ENCODE measurements at places on chromosomes 5 and 9.
A peak's percentile ranks its signal among the peaks of the same experiment; 100 is the strongest.

DNA sequence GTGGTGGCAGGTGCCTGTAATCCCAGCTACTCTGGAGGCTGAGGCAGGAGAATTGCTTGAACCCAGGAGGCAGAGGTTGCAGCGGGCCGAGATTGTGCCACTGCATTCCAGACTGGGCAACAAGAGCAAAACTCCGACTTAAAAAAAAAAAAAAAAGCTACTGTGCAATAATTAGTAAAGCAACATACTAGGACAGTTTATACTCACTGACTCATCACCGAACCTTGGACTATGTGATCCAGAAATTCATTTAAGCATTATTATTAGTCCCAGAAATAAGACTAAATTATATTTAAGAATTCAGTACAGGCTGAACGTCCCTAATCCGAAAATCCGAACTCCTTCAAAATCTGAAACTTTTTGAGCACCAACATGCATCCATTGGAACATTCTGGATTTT, 37.8 kb downstream of the GOLPH3 start:
- no peak for DNase-seq

- DNase-seq: no peak
Measured at GRCh38 chr9:127711226-127711701, 4.2 kb downstream of the PTRH1 start.

DNA sequence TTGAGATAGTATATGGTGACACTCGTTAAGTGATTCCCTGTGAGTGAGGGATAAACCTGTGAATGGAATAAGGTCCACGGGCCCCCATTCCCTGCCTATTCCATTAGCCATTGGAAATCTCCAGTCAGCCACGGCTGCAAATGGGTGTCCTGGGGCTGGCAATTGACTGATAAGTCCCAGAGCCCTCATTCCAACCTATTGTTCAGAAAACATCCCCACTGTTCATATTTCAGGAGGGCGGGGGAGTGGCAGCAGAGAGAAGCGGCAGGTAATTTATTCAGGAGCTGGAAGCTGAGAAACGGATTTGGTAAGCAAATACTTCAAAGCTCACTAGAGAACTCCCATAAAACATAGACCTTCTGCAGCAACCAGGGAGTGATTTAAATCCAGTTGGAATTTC, 42.0 kb downstream of the TMEM174 start:
- DNase-seq: no peak

- DNase-seq: no peak
Measured at GRCh38 chr9:98236901-98237487, 18.5 kb downstream of the TBC1D2 start.

- DNase-seq: peak; percentile 52
Measured at GRCh38 chr5:58891086-58891970, 308.5 kb downstream of the RAB3C start.

DNA sequence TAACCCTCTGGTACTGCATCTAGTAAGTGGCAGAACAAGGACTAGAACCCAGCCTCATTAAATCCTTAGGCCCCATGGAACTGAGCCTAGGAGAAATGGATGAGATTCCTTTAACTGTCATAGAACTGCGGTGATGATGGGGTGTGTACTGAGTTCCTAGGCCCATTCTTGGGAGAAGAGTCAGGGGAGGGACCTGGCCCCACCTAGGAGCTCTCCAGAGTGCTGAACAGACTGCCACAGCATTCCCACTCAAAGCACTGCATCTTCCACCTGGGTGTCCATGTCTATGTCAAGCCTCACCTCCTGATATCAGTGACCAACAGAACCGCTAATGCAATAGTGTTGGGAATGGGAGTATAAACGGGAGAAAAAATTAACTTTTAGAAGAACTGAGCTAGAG, 36.6 kb downstream of the TTLL11 start:
- DNase-seq: no peak

DNA sequence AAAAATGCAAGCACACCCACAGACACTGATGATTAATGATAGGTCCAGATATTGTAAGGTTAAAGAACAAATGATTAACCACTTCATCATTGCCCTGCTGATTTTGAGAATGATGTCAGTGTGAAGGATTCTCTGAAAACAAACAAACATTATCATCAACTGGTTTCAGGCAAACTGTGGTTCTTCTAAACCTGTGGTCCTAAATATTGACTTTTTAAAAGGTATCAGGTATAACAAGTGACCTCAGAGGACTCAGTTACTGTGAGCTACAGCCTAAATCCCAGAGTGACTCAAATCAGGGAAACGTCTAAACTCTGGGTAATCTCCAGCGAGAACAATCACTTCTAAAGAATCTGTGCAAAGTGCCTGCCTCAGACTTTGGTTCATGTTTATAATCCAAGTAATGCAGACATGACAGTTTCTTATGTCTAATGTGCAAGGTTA, 172.3 kb upstream of the CDH6 start:
- peak; percentile 39 for DNase-seq

- no peak for DNase-seq
Measured at GRCh38 chr9:130659699-130660248, 4.6 kb upstream of the PRDM12 start.

GRCh38 chr5:135032999-135033861, 798 bp downstream of the PITX1 start:
- DNase-seq: no peak
